ENCODE measurements at places on chromosomes 3 and 15.

GRCh38 chr3:3105815-3106214 lies 4.4 kb downstream of the IL5RA start:
- H3K4me3 ChIP-seq, result no peak overlapping the region
- DNase-seq, result no peak
- H3K27me3 ChIP-seq, result no peaks in the 10 kb centered on the region
- no peak overlapping the region for H3K27ac ChIP-seq
- no peaks in the 10 kb centered on the region for H3K36me3 ChIP-seq
- H3K4me1 ChIP-seq, result no peaks in the 10 kb centered on the region

- H3K4me1 ChIP-seq, result peaks cover 47% of the 10 kb centered on the region
- no peaks in the 10 kb centered on the region for H3K27me3 ChIP-seq
- no peak overlapping the region for H3K27ac ChIP-seq
Observed at GRCh38 chr15:98692213-98692612, 43.9 kb downstream of the IGF1R start.

- no peak for DNase-seq
- no peak overlapping the region for H3K4me3 ChIP-seq
- no peak overlapping the region for H3K27ac ChIP-seq
- peaks cover 43% of the 10 kb centered on the region for H3K4me1 ChIP-seq
Observed at GRCh38 chr3:172253200-172253599, 195.1 kb downstream of the GHSR start.

DNA sequence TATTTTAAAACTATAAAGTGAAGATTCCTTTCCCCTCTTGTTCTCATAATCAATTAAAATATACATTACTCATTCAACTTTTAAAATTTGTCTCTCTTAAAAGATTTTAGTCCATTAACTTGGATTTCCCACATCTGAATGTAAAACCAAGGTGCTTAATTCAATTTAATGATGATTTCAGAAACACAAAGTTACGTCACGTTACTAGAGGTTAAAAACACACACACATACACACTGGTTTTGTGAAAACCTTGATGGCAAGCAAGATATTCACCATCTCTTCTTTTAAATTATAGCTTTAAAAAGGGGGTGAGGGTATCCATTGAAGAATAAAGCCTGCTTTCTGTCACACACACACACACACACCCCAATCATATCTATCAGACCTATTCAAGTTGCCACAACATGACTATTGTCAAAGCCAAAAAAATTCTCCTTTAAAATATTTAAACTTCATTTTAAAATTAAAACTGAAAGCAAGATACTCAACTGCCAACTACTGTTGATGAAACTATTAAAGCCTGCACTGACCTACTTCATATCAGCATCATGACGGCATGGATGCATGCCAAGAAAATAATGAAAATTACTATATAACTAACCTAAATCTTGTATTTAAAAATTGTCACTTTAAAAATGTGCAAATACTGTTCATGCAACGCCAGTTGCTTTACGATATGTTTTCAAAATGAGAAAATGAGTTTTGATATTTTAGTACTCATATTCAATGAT lies 2.1 kb downstream of the RFX7 start:
- H3K4me1 ChIP-seq, result peaks cover 30% of the 10 kb centered on the region
- H3K27me3 ChIP-seq, result no peaks in the 10 kb centered on the region
- H3K27ac ChIP-seq, result no peak overlapping the region

- H3K4me1 ChIP-seq, result no peaks in the 10 kb centered on the region
- DNase-seq, result no peak
- H3K27ac ChIP-seq, result no peak overlapping the region
- peaks cover 99% of the 10 kb centered on the region for H3K36me3 ChIP-seq
- no peaks in the 10 kb centered on the region for H3K27me3 ChIP-seq
- H3K4me3 ChIP-seq, result no peak overlapping the region
Observed at GRCh38 chr15:34883633-34884032, 85.9 kb downstream of the AQR start.

GRCh38 chr15:79004336-79004735 lies 59.5 kb upstream of the CTSH start:
- no peaks in the 10 kb centered on the region for H3K36me3 ChIP-seq
- DNase-seq, result peak; percentile 48
- H3K27ac ChIP-seq, result no peak overlapping the region

DNA sequence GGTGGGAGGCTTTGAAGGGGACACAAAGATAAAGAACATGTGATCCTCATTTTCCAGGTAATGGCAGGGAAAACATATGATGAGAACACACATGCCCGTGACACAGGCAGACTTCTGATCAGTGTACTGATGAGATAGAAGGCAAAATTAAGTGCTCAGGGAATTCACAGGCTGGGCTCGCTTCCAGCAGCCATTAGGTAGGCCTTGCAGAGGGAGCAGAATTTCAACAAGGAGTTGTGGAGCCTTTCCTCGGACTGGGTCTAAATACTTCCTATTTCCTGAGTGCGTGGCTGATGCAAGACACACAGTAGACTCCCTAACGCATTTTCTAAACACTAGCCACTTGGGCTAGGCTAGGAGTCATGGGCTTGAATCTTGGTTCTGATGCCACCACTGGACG lies 74.0 kb upstream of the ETV5 start:
- no peaks in the 10 kb centered on the region for H3K4me1 ChIP-seq
- peaks cover 28% of the 10 kb centered on the region for H3K36me3 ChIP-seq
- no peak overlapping the region for H3K4me3 ChIP-seq
- H3K27ac ChIP-seq, result no peak overlapping the region
- no peaks in the 10 kb centered on the region for H3K27me3 ChIP-seq
